ENCODE measurements at places on chromosomes 11 and 22.
A peak's percentile ranks its signal among the peaks of the same experiment; 100 is the strongest.

DNA sequence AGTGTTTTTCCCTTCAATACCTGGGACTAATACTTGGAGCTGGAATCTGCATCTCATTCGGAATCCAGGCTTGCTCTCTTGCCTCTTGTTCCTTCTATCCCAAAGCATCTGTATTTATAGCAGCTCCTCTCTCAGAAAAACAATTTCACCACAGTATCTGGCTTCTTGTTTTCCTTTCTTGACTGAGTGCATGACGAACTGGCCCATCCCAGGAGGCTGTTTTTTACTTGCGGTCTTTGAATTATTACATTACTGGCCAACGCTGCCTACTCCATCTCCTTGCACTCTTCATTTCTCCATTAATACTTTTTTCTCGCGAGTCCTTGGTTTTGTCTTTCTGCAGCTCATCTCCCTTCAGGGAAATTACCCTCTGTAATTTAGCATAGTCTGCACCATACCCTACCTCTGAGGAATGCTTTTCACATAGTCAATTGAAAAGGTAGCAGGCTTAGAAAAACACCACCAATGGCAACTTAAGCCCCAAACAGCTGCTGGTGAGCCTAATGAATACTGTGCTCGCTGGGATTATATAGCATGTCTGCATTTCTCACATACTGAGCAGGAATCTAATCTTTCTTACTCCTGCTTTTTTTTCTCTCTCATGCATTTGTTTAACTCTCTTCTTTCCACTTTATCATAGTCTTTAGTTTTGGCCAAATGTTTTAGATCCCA lies 277.4 kb upstream of the SESN3 start:
- peak; percentile 68 for DNase-seq

DNA sequence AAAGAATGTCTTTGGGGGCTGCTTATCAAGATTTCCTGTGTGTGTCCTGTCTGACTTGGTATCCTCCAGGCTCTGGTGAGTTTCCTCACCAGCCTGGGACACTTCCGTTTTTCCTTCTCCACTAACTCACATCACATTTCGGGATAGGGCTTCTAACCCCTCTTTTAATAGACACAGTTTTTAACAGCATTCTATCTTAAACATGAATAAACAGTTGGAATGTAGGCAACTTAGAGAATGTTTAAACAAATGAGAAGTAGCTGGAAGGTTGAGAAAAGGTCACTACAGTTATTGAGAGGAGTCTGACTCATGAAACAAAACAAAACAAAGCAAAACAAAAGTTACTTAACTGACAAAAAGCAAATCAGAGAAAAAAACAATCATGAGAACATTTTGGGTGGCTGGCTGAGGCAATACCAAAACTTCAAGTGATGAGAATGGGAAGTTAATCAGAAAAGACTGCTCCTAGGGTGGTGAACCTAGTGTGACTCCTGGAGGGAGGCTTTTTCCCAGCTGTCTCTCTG lies 64.7 kb upstream of the CTSC start:
- peak; percentile 79 for DNase-seq

DNA sequence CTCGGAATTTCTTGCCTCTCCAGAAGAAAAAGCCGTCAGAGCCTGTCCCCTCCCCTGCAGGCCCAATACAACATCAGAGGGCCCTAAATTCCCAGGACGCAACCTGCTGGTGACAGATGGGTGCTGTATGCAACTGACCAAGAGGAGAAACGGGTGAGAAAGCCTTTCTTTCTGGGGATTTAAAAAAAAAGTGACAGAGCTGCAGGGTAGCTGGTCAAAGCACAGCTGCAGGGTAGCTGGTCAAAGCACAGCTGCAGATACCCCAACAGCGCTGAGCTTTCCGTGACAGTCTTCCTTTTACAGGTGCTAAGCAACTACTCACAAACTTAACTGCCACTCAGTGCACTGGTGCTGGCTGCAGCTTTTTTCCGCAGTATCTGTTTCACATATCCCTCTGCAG lies 17.8 kb downstream of the AP1B1 start:
- no peak for DNase-seq

DNA sequence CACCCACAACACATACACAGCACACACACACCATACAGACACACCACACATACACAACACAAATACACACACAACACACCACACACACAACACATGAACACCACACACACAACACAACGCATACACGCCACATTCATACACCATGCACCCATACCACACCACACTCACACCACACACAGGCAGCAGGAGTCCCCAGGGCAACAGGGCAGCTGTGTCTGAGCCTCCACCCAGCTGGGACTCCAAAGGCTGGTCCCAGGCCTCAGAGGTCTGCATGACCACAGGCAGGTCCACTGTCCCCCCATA lies 3.3 kb upstream of the WNT7B start:
- DNase-seq: peak; percentile 11

DNA sequence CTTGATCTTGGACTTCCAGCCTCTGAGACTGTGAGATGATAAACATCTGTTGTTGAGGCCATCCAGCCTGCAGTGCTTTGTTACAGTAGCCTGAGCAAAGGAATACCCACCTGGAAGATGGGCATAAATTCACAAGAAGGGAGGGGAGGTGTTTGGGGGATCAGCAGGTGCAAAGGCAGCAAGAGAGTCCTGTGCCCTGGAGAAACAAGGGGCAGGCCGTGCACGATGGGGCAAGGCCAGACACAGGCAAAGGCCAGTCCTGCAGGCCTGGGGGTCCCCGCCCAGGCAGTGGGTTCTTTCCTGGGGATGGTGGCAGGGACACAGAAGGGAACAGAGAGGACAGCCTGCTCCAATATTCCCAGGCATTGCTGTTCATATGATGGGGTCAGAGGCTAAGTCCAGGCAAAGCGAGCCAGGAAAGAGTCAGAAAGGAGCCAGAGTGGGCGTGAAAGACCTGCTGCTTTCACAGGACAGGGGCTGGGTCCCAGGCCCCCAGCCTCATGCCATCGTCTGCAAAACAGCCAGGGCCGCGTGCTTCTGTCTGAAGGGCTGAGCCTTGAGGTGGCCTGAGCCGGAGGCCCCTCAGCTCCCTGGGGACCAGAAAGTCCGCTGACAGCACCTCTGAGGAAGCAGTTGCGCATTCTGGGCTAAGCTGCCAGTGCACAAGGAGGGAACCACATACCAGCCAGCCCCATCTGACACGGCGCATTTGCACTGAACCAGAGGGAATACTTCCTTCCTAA lies 48.8 kb downstream of the MYEOV start:
- DNase-seq: no peak

GRCh38 chr11:33463059-33463458 lies 205.9 kb downstream of the HIPK3 start:
- DNase-seq: peak; percentile 8

- no peak for DNase-seq
Measured at GRCh38 chr11:11407763-11408084, 54.7 kb upstream of the CSNK2A3 start.

DNA sequence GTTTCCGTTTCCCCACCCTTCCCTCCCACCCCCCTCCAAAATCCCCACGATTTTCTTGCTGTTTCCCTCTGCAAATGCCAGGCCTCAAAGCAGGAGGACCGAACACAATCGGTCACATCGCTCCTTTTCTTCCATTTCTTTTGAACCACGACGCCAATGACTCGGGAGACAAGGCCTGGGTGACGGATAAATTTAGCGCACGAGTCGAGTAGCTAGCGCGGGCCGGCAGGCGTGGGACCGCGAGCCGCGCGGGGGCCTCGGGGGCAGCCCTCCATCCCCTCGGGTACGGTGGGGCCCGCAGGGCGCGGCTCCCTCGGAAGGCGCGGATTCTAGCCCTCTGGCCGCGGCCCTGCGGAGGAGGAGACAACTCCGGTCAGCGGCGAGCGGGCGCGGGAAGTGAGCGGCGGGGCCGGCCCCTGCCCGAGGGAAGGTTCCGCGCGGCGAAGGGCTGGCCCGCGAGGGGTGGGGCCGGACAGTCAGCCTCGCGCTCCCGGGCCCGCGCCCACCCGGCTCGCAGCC lies 414 bp downstream of the JOSD1 start:
- DNase-seq: peak; percentile 54

All from amniotic epithelial cell (primary cell).